ENCODE measurements at places on chromosomes 2 and 18.

DNA sequence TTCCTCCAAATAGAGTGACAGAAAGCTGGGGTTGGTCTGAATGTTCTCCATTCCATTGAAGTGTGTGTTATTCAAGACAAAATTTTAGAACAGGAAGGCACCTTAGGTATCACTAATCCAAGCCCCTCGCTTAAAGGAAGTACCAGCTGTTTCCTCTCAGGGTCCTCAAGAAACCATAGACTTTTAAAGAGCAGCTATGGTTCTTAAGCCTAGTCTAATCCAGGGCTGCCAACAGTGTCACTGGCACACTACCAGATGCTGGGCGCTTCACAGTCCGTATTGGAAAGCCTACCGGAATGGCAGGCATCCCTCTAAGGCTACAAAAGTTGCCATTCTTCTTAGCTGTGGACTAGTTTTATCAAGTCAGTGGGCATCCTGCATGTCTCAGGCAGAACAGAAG, 1.9 kb downstream of the NEMP2 start:
- no peak for DNase-seq

GRCh38 chr2:207128867-207129266, 36.9 kb downstream of the KLF7 start:
- DNase-seq: no peak

GRCh38 chr18:23330423-23330822, 122.7 kb upstream of the RIOK3 start:
- DNase-seq: no peak

- no peak for DNase-seq
Measured at GRCh38 chr18:36419900-36420531, 122.5 kb downstream of the FHOD3 start.

GRCh38 chr2:197704434-197705120, 592 bp upstream of the MARS2 start:
- no peak for DNase-seq

GRCh38 chr2:184596819-184597411, 1.4 kb upstream of the ZNF804A start:
- DNase-seq: no peak

GRCh38 chr18:54162431-54162830, 62.0 kb downstream of the MBD2 start:
- DNase-seq: no peak

DNA sequence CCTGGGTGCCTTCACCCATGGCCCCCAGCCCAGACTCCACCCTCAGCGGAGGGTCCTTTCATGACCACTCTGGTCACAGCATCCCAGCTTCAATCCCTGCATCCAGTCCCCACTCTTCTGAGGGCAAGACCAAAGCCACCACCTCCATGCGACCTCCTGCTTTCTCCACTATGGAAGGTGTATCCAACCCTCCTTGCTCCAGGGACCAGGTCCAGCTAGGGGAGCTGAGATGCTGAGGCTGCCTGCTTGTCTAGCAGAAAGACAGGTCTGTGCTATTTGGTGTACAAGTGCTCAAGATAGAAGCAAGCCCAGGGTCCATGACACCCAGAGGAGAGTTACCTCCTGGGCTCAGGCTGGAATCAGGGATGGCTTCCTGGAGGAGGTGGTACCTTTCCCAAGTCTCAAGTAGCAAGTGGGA, 73.8 kb upstream of the RAB6C start:
- DNase-seq: no peak

DNA sequence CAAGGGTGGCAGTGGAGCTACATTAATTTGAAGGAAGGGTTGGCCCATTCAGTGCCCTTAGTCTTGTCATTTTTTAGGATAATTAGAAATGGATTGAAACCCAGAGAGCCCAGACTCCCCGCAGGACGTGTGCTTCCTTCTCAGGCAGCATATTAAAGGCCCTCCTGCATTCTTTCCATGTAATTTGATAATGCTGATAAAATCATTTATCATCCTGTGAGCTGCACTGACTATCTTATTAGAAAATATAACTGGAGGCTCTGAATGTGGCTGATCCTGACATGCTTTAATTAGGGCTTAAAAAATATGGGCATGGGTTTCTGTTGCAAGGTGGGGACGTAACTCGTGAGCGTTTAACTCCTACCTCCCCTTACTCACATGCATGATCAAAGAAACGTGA, 148.1 kb downstream of the ACKR3 start:
- no peak for DNase-seq

- no peak for DNase-seq
Measured at GRCh38 chr2:1633936-1634587, 110.3 kb downstream of the PXDN start.
